ENCODE measurements at places on chromosomes 1 and 21.

- DNase-seq, result no peak
Observed at GRCh38 chr1:233459470-233459945, 132.0 kb downstream of the MAP3K21 start.

DNA sequence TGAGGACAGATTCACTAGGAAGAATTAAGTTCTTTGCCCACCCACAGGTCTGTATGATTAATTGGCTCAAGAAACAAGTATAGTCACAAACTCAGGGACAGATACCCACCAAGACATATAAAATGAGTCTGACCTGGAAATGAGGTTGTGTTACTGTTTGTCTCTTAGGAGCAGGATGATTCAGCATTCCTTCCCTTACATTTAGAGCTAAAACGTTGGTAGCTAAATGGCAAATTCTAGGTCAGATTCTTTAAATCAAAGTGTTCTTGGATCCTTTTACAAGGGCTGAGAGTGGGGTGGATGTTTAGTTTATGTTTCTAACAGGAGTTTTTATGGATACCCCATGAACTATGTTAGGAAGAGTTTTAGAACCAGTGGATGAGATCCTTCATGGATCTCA lies 4.7 kb downstream of the RIMKLA start:
- no peak for DNase-seq

DNA sequence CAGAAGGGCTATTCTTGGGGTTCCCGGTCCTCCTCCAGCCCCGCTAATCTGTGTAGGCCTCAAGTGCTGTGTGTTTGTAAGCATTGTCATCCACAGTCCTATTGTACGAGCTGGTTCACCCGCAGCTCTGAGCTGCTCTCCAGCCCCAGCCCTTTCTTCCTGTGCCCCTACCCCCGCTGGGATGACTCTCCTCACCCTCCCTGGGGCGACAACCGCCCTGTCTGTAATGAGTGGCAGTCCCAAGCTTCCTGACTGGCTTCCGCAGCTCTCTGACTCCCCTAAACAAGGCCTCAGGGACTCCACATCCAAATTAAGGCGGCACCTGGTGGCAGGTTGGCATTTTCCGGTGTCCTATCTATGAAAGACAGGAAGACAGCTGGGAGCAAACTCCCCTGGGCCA lies 45.8 kb downstream of the TFF3 start:
- no peak for DNase-seq

- peak; percentile 35 for DNase-seq
Observed at GRCh38 chr21:34826836-34827235, 158.0 kb downstream of the CLIC6 start.

- no peak for DNase-seq
Observed at GRCh38 chr1:2554621-2555387, 1.4 kb upstream of the TNFRSF14 start.

- DNase-seq, result no peak
Observed at GRCh38 chr1:210505601-210506496, 177.1 kb downstream of the HHAT start.

- peak; percentile 79 for DNase-seq
Observed at GRCh38 chr21:42309753-42310213, 5.4 kb downstream of the TFF3 start.

DNA sequence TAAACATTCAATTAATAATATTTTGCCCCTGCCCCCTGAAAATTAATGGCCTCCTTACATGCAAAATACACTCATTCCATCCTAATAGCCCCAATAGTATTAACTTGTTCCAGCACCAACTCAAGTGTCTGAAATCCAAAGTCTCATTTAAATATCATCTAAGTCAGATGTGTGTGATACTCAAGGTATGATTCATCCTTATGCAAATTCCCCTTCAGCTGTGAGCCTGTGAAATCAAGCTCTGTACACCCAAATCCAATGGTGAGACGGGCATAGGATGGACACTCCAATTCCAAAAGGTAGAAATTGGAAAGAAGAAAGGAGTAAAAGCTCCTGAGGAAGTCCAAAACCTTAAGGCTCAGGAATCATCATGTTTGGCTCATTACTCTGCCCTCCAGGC lies 83.5 kb downstream of the HHAT start:
- no peak for DNase-seq

DNA sequence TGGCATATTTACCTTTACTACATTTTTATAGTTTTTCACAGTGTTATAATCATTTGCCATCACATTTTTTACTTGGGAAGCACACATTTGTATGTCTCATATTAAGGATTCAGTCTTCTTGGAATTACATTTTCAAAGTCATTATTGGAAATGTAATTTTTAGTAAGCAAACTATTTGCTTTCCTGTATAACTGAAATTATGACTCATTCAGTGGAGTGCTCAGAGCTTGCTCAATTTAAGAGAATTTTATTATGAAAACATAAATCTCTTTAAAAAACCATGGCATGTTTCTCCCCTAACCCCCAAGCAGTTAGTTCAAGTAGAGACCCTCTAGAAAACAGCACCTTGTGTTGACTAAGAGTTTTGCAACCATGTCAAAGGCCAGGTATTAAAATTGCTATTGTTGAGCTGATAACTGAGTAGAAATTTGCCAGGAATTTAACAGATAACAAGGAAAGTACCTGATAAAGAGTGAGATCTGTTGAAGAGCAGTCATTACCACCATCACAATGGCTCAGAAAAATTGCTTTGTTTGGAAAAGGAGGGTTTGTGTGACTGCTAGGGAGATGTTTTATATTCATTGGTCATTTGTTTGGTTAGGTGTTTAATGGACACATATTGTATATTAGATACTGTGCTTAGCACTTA lies 105.9 kb downstream of the KCNK2 start:
- no peak for DNase-seq

GRCh38 chr1:53702341-53702740 lies 36.6 kb downstream of the GLIS1 start:
- DNase-seq, result no peak

DNA sequence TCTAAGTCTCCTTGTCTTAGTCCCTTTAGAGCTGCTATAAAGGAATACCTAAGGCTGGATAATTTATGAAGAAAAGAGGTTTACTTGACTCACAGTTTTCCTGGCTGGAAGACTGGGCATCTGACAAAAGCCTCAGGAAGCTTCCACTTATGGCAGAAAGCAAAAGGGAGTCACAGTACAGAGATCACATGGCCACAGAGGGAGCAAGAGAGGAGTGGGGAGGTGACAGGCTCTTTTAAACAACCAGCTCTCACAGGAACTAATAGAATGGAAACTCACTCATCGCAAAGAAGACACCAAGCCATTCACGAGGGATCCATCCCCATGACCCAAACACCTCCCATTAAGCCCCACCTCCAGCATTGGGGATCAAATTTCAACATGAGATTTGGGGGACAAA lies 68.8 kb downstream of the DDAH1 start:
- DNase-seq, result no peak

- DNase-seq, result no peak
Observed at GRCh38 chr1:167440345-167440744, 78.0 kb downstream of the CD247 start.

GRCh38 chr1:229266274-229266673 lies 4.6 kb upstream of the RAB4A start:
- DNase-seq, result no peak

- no peak for DNase-seq
Observed at GRCh38 chr1:27322569-27323240, 742 bp downstream of the TMEM222 start.

DNA sequence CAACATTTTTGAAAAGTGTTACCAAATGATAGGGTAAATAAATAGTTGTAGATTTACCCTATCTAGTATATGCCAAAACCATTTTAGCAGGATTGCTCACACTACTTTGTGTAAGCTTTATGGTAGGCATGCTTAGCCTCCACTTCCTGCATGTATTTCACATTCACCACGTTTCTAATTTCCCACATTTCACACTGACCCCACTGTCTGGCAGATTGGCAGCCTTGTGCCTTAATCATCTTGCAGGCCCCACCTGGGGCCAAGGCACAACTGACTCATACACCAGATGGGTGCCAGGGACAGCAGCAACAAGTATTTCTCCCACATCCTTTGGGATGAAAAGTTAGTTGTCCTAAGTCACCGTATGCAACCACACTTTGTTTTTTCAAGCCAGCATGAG lies 21.2 kb upstream of the CENPF start:
- no peak for DNase-seq

DNA sequence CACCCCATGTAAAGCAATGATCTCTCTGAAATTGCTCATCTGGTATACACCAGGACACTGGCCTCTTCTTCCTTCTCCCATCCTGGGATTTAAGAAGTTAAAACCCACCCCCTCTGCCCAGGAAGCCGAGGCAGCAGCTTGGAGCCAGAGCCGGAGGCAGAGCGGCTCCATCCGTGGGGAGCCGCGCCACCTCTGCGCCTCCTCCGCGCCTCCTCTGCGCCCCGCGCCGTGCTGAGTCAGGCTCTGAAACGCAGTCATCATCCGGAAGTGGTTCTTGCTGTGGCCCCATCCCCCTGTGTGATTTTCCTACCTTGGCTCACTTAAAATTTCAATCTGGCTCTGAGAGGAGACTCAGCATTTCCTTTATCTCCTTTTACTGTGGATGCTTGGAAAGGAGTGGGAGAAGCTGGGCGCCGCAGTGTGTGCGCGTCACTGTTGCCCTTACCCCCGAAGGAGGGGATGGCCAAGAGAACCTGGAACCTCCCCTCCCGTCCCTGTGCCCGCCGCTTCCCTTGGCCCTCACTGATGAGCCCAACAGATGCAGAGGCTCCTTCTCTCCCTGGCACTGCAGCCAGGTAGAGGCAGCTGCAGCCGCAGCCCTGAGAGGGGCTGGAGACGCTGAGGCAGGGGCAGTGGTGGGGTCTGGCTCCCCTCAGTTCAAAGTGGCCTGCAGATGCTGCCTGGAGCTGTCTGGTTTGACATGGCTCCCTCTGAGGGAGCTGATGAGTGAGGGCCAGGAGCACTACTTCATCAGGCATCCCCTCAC lies 15.3 kb upstream of the NPHP4 start:
- no peak for DNase-seq

DNA sequence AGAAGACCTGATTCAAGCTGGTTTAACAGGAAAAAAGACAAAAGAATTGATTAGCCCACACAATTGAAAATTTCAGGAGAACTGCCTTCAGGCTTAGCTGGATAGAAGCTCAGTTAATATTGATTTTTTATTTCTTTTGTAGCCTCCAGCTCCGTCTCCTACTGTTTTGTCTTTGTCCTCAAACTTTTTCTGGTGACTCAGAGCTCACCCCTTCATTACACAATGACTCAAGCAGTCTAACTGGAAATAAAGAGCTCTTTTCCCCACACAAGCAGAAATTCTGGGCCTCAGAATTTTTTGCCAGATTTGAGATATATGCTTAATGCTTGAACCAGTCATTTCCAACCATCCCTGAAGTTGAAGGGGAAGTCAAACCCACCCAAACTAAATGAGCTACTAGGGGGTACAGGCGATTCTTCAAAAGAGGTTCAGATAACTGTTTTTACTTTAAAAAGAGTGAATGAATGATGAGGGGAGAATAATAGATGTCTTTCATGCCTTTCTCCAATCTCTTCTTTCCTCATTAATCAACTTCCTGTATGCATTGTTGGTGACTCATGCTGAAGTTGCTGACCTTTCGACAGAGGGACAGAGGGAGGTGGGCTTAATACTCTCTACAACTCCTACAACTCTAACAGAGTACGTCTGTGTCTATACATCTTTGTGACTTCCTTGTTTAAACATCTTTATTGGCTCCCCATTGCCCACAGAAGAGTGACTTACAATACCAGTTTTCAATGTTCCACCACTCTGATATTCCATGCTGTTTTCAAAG lies 6.2 kb upstream of the ACP6 start:
- no peak for DNase-seq

DNA sequence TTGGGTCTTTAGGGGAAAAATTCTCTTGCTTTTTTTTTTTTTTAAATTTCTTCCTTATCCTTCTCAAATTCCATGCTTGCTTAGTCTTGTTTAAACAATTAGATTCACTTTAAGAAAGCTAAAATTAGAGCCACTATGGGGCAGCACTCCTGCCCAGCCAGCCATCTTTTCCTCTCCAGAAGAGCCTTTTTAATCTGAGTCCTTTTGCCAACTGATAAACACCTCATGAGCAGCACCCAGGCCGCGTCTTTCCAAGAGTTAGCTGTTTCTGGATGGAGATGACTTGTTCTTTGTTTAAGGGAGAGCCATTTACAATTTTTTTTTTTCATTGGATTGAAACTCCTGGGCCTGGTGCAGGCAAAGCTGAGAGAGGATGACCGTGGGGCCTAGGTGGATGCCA lies 53.3 kb upstream of the TSPAN2 start:
- peak; percentile 44 for DNase-seq

GRCh38 chr1:180603223-180603849 lies 28.5 kb upstream of the XPR1 start:
- DNase-seq, result no peak

DNA sequence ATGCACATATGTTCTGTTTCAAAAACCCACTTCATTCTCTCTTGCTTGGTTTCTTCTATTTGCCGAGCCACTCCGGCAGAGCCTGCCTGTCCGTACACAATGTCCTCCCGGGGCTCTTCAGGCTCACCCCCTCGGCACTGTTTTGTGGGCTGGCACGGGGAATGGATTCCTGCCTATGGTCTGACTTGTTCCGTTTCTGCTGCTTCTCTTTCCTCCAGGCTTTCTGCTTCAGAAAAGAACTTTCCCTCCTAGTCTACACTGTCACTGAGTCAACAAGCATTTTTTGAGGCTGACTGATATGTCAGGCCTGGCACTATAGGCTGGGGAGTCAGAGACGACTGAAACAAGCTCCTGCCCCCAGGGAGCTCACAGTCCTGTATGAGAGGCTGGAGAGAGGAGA lies 28.4 kb upstream of the SARS1 start:
- DNase-seq, result peak; percentile 57

GRCh38 chr1:3463408-3463863 lies 9.0 kb downstream of the ARHGEF16 start:
- DNase-seq, result no peak

All from thyroid gland (tissue), 4 donors.